ENCODE measurements at places on chromosomes 1 and 21.

- peak; percentile 9 for DNase-seq
Observed at GRCh38 chr21:35840197-35840799, 220.0 kb downstream of the SETD4 start.

- no peak for DNase-seq
Observed at GRCh38 chr1:2046953-2047748, 3.1 kb upstream of the PRKCZ start.

DNA sequence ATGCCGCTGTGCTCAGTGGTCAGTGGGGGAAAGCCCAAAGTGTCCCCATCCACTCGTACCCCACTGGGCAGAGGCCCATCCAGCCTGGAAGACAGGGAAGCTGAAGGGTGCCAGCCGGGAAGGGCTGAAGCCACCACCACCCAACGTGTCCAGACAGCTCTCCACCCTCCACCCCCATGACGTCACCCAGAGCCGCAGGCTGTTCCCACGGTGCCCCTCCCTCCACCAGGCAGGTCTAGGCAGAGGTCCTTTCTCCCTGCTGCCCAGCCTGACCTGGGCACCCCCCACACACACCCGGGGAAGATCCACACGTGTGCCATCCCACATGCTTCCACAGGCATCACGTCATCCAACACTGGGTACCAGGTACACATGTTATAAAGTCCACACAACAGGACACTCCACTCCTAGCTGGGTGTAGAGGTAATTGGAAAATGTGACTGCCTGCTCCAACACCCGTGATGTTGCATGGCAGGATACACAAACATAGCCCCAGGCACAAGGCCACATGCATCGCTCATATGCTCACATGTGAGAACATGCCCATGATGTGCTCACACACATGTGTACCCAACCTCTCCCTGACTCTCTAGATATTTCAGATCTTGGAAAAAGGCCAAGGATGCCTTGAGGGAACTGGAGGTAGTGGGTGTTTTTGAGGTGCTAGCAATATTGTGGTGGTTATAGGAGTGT is 5.1 kb upstream of the ARHGAP30 start:
- no peak for DNase-seq

GRCh38 chr1:3898994-3899753 is 898 bp downstream of the C1orf174 start:
- DNase-seq, result no peak

DNA sequence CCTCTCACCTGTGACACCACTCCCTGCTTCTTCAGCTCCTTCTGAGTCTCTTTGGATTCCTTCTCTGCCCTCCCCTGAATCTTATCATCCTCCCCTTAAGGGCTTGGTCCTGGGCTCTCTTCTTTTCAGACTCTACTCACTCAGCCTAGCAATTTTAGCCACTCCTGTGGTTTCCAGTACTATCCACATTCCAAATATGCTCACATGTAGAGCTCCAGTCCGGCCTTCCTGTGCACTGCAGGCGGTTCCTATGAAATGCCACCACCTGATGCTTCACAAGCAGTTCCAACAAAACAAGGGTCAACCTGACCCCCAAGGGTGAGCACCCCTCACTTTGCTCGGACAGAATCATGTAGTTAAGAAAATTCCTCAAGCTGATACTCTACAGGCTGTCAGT is 35.9 kb downstream of the MAB21L3 start:
- DNase-seq, result no peak

GRCh38 chr1:172795741-172796140 is 136.8 kb downstream of the FASLG start:
- DNase-seq, result no peak

- DNase-seq, result no peak
Observed at GRCh38 chr1:166122873-166123466, 43.8 kb downstream of the FAM78B start.

- DNase-seq, result no peak
Observed at GRCh38 chr1:27650539-27651175, 15.7 kb upstream of the FGR start.

DNA sequence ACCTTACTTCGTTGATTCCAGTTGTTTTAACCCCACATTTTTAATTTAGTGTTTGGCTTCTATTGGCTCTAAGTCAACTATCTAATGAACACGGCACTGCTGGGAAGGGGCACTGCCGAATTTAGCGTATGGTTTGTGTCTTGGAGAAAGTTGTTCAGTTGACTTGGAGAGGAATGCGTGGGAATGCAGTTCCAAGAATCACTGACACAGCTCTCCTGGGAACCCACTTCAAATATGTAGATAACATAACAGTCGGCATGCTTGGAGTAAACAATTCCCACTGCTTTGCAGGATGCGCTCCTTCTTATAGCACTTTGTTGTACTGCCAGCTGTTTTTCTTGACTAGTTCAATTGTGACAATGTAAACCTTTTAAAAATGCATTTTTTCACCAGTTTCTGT is 104.3 kb downstream of the RYR2 start:
- no peak for DNase-seq

- DNase-seq, result no peak
Observed at GRCh38 chr1:223748405-223748772, 36.0 kb downstream of the CAPN2 start.

DNA sequence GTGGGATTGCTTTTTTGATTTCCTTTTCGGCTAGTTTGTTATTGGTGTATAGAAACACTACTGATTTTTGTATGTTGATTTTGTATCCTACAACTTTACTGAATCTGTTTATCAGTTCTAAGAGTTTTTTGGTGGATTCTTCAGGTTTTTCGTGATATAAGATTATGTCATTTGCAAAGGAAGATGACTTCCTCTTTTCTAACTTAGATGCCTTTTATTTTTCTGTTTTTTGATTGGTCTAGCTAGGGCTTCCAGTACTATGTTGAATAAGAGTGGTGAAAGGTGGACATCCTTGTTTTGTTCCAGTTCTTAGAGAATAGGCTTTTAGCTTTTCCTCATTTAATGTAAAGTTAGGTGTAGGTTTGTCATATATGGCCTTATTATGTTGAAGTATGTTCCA is 13.1 kb upstream of the NHLH2 start:
- no peak for DNase-seq

DNA sequence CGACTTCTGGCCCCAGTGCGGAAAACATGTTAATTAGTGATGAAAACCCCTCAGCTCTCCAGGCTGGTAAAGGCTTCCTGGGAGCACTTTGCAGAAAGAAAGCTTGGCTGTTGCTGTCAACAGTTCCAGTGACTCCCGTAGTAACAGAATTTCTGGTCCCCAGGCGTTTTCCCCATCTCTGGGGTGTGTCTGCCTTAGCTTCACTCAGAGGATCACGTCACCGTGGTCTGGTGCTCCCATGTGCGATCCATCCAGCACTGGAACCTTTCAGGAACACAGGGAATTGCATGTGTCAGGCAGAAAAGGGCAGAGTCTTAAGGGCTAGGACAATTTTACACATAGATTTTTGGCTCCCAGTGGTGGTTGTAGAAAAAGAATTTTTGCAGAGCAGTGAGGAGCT is 470.4 kb upstream of the USP24 start:
- no peak for DNase-seq

DNA sequence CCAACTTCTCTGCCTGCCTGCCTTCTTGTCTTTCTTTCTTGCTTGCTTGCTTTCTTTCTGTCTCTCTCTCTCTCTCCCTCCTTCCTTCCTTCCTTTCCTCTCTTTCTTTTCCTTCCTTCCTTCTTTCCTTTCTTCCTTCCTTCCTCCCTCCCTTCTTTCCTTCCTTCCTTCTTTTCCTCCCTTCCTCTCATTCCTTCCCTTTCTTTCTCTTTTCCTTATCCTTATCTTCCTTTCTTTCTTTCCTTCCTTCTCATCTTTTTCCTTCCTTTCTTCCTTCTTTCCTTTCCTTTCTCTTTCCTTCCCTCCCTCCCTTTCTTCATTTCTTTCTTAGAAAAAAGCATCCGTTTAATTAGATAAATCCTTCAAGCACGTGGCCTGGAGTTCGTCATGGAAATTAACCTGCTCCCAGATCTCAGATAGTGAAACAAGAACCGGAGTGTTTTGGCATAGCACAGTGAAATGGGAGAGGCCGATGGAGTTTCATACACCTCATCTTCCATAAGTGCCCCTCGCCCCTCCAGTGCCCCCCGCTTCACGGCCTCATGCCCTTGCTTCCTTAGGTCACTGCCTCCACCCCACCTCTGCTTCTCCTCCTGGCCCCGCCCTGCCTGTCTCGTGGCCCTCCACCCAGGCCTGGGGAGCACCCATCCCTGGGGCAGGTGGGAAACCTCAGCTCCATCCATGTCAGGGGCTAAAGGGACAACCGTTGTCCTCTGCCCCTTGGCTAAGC is 11.3 kb downstream of the CASZ1 start:
- no peak for DNase-seq
